ENCODE measurements at places on chromosomes 13 and 19.
A peak's percentile ranks its signal among the peaks of the same experiment; 100 is the strongest.

DNA sequence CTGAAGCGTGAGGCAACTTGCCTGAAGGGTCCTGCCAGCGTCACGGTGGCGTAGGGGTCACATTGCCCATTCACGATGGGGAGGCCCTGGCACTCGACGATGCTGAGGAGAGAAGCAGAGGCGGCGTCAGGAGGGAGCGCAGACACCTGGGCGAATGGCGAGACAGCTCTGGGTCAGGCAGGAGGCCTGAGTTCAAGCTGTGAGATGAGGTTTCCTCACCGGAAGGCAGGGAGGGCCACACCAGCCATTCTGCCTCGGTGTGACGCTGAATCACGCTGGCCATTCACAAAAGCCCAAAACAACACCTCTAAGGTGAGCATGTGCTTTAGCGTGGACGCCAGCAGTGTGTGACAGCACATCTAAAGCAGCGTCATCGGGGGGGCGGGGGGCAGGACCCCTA is 54.0 kb upstream of the C13orf46 start:
- no peak for DNase-seq

DNA sequence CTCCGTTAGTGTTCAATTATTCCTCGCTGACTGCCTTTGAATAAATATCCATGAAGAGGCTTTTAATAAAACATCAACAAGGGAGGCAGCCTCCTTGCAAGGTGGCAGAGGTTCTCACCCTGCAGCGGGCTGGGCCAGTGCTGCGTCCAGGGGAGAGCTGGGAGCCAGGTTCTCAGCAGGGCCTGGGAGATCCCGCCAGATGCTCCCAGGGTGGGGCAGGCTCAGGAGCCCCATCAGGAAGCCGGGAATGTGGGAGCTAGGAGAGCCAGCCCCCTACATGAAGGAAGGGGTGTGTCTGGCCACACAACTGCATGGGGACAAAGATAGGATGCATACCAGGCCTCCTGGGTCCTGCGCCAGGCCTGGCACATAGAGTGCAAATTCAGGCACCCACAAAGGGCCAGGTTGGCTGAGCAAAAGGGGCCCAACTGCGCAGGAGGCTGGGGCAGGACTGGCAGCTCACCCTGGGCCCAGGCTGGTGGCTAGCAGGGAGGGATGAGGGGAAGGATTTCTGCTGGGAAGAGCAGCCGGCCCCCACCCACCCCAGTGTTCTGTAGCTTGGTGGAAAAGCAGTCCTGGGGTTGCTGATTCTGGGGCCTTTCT is 22.8 kb downstream of the VSTM2B start:
- DNase-seq, result no peak

DNA sequence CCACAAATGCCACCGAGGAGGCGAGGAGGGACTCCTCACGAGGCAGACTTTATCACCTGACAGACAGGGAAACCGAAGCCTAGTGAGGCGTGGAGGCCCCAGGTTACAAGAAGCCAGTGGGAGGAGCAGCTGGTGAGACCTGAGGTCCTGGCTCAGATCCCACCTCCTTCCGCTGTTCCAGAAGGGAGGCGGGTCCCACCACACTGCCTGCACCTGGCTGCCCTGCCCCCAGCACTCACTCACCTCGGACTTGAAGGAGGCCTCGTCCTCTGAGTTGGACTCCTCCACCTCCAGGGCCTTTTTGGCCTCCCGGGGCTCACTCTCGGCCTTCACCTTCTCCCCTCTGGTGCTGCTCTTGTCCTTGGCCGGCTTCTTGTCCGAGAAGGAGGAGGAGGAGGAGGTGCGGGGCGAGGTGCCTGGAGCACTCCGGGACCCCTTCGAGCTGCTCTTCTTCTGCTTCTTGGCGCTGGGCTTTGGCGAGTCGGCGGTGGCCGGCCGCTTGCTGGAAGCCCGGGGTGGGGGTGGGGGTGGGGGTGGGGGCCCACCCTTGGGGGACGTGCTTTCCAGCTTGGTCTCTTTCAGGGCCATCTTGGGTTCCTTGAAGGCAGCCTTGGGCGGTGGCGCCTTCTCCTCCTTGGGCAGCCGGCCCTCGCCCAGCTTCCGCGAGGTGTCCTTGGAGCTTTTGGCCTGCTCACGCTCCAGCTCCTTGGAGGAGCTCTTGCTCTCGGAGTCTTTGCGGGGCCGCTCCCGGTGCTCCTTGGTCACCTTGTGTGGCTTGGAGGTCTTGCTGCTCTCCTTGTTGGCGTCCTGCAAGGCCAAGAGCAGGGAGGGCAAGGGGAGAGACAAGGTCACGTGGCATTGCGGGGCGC is 57.7 kb downstream of the MLLT1 start:
- DNase-seq, result no peak

GRCh38 chr13:47588676-47589075 is 412.4 kb downstream of the SUCLA2 start:
- no peak for DNase-seq

- DNase-seq, result no peak
Measured at GRCh38 chr13:31437975-31438374, 238.2 kb downstream of the B3GLCT start.

GRCh38 chr13:107993239-107993949 is 221.9 kb downstream of the LIG4 start:
- no peak for DNase-seq

DNA sequence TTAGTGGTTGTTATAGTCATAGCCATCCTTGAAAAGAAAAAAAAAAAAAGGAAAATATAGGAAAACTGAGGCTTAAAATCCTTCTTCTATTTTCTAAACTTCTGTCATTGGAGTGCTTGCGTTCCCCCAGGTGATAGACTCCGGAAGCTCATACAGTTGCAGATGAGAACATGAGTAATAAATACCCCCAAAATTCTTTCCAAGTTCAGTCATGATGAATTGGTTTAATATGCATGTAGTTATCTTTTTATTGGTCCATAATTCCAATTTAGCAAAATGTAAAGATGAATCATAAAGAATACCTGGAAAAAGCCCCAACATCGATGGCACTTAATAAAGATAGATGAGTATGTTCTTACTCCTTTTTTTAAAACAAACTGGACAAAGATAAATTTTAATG is 192.3 kb downstream of the SHISA2 start:
- DNase-seq, result no peak

- DNase-seq, result no peak
Measured at GRCh38 chr13:107450431-107450830, 764.9 kb downstream of the LIG4 start.

- no peak for DNase-seq
Measured at GRCh38 chr13:29713839-29714238, 118.4 kb upstream of the SLC7A1 start.

DNA sequence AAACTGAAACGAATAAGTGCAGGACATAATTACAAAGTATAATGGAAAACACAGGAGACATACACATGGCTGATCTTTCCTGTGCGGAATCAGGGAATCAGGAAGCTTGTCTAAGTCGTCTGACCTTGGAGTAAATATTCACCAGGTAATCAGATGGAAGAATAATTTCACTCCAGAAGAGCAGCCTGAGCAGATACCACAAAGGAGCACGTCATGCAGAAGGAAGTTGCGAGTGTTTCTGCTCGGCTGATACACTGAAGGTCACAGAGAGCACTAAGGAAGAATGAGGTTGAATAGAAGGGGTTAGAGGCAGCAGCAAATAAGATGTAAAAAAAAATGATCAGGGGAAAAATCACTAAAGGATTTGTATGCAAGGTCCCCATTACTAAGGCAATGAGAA is 122.3 kb upstream of the GPC6 start:
- DNase-seq, result no peak

GRCh38 chr19:45922281-45922680 is 7.7 kb upstream of the NANOS2 start:
- no peak for DNase-seq

- DNase-seq, result no peak
Measured at GRCh38 chr13:25762281-25762680, 289.5 kb downstream of the SHISA2 start.

DNA sequence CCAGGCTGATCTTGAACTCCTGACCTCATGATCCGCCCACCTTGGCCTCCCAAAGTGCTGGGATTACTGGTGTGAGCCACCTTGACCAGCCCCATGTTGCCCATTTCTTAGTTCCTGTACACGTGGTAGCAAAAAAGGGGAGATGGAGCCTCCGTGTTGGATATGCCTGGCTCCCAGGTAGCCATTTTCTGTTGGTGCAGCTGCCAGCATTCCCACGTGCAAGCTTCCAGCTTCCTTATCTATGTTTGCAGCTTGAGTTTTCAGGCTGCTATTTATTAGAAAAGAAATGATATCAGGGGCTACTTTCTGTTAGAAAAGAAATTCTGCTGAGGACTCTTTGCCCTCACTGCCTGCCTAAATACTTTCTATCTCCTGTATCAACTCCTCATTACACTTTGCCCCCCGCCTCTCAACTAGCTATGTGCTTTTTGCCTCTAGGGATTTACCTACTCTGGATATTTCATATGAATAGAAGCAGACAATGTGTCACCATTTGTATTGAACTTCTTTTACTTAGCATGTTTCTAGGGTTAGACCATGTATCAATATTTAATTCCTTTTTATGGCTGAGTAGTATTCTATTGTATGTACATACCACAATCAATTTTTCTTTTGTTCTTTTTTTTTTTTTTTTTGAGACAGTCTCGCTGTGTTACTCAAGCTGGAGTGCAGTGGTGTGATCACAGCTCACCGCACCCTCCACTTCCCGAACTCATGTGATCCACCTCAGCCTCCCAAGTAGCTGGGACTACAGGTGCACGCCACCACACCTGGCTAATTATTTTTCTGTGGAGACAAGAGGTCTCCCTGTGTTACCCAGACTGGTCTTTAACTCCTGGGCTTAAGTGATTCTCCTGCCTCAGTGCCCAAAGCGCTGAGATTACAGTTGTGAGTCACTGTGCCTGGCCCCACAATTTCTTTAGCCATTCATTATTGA is 3.4 kb upstream of the TMED1 start:
- no peak for DNase-seq

- no peak for DNase-seq
Measured at GRCh38 chr13:45316338-45316737, 24.6 kb downstream of the TPT1 start.

DNA sequence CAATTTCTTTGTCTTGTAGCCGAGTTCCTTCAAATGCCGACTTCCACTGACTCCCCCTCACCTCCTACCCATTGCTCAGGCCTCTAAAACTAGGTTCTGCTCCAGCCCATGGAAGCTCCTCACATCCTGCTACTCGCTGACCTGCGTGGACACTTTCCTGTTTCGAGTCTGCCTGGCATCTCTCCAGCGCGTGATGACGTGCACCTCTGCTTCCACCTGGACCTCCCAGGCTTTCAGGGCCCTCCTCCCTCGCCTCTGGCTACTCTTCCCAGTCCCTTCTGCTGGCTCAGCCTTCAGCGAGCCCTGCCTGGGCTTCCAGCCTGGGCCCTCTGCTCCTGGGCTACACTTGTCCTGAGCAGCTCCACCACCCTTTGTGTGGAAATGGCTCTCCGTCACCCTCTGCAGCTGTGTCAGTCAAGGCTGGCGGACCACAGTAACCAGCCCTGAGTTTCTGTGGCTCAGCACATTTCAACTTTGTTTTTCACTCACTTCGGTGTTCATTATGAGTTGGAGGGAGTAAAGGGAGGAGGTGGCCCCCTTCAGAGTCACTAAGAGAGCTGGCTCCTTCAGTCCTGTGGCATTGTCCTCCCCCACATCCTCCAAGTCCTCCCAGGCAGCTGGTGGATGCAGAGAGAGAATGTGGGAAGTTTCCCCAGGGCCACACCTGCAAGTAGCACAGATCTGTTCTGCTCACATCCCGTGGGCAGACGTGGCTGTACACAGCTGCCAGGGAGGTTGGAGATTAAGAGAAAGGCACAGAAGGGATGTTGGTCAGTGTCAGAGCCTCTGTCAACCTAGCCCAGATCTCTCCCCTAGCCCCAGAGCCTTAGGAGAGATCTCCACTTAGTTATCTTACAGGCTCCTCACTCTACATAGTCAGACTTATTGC is 49.4 kb downstream of the SERP2 start:
- no peak for DNase-seq

GRCh38 chr13:43134868-43135267 is 111.5 kb downstream of the DNAJC15 start:
- no peak for DNase-seq

GRCh38 chr19:47330466-47330869 is 1.5 kb upstream of the C5AR2 start:
- no peak for DNase-seq

DNA sequence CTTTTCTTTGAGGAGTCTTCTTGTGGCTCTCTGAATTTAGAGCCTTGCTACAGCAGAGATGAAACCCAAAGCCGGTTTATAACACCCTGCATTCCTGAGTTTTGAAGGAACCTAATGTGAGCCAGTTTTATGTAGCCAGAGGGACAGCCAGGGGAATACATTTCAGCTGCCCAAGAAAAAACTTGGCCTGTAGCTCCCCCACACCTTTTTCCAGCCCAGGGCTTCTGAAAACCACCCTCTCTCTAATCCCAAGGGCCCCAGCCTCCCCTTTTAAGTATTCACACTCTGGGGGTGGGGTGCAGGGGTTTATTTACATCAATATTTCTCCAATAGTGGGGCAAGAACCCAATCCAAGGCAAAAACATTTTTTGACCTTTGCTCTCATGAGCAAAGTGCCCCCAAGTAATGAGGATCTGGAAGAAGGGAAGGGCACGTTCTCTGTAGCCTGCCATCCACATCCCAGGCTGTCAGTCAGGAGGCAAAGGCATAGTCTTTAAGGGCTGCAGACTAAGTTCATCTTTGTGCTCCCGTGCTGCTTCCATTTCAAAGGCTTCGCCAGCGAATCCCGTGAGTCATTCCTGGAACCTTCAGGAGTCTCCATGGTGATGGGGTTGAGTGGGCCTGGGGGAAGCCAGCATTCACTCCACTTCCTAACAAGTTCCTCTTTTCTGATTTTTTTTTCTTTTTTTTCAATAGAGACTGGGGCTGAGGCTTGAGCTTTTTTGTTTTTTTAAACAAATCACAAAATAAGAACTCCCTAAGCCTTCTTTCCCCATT is 33.2 kb upstream of the MEDAG start:
- DNase-seq, result no peak

- DNase-seq, result no peak
Measured at GRCh38 chr19:36245210-36246005, 30.5 kb downstream of the ZNF146 start.

DNA sequence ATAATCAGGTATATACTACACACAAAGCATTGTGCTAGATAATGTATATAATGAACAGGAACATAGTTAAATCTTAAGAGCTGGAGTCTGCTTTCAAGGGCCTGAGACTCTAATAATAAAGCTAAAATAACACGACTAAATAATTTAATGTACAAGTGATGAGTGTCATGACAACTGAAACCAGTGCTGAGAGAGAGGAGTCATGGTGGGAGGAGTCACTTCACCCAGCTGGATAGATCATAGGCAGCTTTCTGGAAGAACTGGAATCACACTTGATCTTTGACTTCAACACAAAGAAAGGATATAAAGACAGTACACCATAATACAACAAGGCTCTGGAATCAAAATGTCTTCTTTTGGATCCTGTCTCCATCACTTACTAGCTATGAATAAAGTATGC is 7.1 kb downstream of the RBM26 start:
- DNase-seq, result no peak

GRCh38 chr19:3142781-3143337 is 7.0 kb downstream of the GNA15 start:
- DNase-seq, result no peak

DNA sequence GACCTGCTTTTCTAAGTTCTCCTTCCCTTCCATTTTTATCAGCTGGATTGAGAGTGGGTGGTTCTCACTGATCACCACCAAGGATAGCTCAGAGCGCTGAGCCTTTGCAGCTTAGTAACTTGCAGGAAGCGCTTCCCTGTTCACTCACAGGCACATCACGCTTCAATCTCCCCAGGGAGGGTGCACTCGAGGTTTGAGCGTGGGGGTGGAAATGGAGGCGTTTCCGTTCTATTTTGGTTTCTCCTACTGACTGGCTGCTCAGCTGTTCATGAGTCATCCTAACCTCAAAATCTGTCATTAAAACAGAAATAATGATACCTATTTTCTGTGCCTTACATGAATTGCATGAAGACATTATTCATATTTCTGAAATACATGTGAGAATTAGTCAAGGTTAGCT is 292.1 kb downstream of the SPRY2 start:
- DNase-seq, result peak; percentile 52

Measured in memory B cell (primary cell).